ENCODE measurements at places on chromosomes 16 and 17.
A peak's percentile ranks its signal among the peaks of the same experiment; 100 is the strongest.

- no peak for DNase-seq
Measured at GRCh38 chr17:81579821-81580321, 27.7 kb upstream of the FAAP100 start.

DNA sequence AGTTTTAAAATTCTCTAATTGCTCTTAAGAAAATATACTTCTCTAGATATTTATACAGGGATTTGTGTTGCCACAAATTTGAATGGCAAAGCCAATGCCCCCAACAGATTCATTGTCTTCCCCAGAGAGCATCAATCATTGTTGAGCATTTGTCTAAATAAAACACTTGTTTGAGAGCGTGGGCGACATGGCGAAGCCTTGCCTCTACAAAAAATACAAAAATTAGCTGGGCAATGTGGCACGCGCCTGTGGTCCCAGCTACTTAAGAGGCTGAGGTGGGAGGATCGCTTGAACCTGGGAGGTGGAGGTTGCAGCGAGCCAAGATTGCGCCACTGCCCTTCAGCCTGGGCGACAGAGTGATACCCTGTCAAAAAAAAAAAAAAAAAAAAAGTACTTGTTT lies 13.4 kb upstream of the SRSF1 start:
- DNase-seq, result no peak

- DNase-seq, result no peak
Measured at GRCh38 chr16:19419698-19420075, 2.0 kb downstream of the TMC5 start.

- no peak for DNase-seq
Measured at GRCh38 chr17:9072696-9073339, 51.5 kb downstream of the NTN1 start.

GRCh38 chr17:11779892-11780291 lies 181.6 kb downstream of the DNAH9 start:
- DNase-seq, result no peak

DNA sequence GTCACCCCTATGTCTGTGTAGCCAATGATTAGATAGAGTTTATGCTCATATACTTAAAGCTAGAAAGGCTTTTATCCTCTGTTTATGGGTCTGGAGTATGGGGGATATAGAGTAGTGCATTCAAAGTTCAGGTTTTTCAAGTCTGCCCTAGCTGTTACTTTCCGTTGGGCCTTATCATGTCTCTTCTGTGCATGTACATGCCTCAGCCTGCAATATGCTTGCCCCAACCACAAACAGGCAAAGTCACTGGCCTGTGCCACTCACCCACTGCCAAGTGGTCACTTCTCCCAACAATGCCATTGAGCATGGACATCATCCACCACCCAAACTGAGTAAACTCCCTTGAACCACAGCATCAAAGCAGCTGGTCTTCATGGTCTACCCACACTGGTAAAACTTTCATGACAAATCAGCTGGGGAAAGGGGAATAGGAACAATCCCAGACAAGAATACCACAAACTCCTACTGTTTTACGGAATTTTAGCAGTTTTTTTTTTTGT lies 70.3 kb upstream of the C17orf78 start:
- DNase-seq, result no peak

DNA sequence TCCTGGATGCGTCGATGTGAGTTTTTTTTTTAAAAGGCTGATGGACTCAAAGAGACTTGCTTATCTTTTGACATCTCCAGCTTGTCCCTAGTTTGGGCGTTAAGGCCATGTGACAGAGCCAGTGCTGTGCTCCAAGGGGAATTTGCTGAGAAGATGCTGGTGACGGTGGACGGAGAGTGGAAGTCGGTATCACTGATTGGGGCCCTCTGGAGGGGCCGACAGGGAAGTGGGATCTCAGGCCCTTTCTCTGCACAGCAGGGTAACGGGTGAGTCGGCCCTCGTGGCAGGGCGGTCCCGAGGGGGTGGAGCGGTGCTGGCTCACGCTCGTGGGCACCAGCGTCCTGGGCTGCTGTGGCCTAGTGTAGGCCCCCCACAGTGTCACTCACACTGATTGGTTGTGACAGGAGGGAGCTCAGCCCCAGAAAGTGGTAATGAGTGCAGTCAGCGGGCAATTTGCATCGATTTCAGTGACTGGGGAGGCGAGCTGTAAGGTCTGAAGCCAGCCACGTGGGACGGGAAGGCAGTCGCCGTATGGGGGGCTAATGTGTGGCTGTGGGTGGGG lies 91.3 kb downstream of the TBC1D16 start:
- DNase-seq, result no peak

DNA sequence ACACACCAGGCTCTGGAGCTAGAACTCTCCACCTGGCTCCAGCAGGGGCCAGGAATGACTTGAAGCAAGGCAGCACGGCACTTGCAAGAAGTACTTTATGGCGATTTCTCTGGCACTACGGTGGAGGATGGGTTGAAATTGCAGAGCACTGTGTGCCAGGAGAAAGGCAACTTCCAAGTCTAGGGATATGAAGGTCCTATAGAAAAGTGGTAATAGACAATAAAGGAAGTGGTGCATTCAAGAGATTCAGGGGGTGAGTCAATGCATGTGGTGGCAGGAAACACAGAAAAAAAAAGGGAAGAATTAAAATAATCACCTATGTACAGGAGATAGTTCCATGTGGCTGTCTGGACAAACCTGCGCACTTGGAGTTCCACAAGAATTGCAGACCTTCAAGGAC lies 240.3 kb upstream of the DYNLRB2 start:
- DNase-seq, result no peak

GRCh38 chr17:27520491-27521185 lies 64.4 kb downstream of the KSR1 start:
- DNase-seq, result peak; percentile 47

DNA sequence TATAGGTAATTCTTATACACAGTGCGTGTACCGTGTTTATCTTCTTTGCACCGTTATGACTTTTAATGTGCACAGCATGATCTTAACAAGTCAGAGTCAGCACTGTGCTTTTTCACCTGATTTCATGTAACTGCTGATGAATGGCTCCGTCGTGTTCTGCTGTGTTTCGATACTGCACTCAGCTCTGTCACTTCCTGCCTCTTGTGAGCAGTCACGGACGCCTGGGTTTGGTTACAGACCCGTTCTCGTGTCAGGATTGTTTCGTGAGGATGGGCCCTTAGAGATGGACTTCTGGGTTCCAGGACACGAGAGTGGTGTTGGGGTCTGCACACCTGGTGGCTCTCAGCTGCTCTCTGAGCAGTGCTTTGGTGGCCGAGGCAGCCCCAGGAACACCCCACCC lies 24.6 kb downstream of the TBCD start:
- DNase-seq, result no peak

DNA sequence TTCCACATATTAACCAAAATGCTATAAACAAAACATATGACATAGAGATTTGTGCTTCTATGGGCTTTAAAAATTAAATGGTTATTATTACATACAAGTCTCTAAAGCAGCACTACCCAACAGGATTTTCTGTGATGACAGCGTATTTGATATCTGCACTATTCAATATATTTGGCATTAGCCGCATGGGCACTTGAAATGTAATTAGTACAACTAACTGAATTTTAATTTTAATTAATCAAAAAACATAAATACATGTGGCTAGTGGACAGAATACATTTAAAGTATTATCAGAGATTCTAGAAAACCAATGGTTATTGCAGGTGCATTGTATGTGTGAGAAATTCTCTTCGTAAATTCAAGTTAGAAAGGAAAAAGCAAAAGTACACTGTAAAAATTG lies 45.9 kb downstream of the BRIP1 start:
- DNase-seq, result no peak

DNA sequence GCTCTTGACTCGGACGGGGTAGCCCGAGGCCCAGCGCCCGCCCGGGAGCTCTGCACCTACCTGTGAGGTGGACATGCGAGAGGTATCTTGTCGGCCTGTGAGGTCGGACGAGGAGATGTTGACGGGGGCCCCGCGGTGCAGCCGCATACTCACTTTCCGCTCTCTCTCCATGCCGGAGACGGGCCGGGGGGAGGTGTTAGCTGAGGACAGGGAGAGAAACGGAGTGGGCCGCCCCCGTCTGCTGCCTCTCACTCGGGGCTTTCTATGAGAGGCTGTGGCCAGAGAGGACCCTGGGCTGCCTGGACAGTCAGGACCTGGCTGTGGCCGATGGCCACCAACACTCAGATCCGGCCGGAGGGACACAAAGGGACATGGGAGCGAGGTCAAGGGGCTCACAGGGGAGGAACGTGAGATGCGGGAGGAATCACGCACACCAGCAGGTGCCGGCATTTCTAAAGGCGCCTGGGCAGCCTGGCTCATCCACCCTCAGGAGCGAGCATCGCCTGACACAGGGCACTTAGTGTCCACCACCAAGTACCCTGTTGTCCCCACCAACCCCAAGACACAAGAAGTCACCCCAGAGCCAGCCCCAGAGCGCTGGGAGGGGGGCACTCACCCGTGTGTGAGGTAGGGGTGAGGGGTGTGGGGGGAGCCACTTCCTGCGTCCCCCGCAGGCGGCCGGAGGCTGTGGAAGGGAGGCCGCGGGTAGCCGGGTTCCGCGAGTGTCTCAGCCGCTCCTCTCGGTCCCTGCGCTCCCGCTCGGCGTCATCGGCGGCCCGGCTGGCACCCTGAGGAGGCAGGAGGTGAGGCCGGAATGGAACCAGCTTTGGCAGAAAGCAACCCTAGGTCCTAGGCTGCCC lies 20.2 kb downstream of the SLC16A3 start:
- no peak for DNase-seq

DNA sequence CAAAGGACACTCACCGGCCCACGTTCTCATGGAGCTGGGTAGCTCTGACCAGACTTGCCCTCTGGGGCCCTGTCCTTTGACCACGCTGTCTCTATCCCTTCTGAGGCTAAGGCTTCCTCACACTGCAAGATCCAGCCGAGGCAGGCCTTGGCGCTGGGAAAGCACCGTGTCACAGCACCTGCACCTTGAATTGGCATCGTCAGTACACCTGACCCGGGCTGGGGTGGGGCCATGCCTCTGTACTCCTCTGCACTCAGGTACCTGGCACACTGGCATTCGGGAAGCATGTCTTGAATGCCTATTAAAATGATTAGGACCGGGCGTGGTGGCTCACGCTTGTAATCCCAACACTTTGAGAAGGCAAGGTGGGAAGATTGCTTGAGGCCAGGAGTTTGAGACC lies 6.0 kb downstream of the TBC1D24 start:
- no peak for DNase-seq

GRCh38 chr16:88527186-88527936 lies 42.8 kb upstream of the ZC3H18 start:
- no peak for DNase-seq

- no peak for DNase-seq
Measured at GRCh38 chr16:73912850-73913249, 383.8 kb upstream of the PSMD7 start.

DNA sequence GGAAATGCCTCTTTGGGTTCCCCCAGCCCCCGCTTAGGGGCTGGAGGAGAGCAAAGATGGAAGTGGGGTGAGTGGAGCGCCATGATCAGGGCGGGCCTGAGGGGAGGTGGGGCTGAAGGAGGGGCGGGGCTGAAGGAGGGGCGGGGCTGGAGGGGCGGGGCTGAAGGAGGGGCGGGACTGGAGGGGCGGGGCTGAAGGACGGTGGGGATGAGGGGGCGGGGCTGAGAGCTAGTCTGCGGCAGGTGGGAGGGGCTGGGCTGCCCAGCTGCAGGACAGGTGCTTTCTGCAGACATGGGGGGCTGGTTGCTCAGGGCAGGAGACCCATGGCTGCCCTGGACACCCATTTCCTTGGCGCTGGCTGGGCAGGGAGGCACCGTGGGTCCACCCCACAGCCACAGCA lies 39.1 kb upstream of the PABPN1L start:
- DNase-seq, result no peak

DNA sequence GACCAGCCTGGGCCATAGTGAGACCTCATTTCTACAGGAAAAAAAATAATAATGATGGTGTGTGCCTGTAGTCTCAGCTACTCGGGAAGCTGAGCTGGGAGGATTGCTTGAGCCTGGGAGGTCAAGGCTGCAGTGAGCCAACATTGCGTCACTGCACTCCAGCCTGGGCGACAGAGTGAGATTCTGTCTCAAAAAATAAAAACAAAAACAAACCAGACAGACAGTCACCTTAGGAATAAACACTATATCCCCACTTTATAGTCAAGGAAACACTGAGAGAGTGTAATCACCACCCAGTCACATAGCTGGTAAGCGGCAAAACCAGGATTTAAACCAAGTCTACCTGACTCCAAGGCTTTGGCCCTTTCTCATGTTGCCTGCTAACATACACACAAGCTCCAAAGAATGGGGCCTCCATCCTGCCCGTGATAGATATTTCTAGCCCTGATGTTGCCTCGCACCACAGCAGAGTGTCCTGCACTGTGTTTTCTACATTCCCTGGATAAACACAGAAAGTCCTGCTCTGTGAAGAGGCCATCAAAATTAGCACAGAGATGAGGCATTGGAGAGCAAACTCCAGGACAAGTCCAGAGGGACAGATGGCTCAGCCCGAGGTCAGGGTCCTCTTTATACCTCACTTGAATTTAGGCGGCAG lies 66.1 kb upstream of the SMURF2 start:
- DNase-seq, result no peak

DNA sequence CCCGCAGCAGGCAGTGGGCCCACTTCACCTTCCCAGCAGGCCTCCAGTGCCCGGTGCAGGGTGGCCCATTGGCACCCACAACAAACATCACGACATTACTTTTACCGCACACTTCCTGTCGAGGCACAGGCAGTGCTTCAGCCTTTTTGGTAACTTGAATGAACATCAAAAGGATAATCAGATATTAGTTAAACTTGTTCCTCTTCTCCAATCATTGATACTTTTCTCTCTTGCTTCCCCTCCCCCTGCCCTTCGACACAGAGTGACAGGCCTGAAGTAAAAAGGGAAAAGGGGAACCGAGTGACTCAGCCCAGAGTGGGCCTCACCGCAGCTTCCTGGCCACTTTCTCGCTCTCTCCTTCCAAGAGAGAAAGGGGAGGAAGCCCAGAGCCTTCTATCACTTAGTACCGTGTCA lies 507.0 kb downstream of the MAF start:
- no peak for DNase-seq

DNA sequence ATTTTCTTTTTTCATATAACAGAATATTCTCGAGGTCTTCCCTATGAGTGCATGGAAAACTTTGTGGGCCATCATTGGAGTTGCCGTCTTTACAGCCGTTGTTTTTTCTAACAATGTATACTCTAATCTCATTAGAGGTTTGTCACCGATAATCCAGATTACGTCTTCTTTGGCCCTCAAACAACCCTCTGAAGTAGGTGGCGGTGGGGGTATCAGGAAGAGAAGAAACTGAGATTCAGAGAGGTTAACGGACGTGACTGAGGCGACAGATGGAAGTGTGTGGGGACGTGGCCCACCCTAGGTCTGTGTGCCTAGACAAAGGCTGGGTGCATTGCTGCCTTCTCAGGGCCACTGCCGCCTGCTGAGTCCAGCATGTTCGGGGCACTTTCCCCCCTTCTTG lies 63.7 kb downstream of the RPTOR start:
- DNase-seq, result no peak

GRCh38 chr16:49362230-49362629 lies 11.4 kb upstream of the C16orf78 start:
- no peak for DNase-seq

Measured in anterior cingulate cortex (tissue), 58 donors.